Stimulated activated CD4-positive, alpha-beta T cell treated with anti-CD3 and anti-CD28 coated beads, Interleukin-1b, Interleukin-23, amount 100 ng/mL, for 1 hour (primary cell): ENCODE measurements at places on chromosomes 12 and 14.

- DNase-seq: no peak
Measured at GRCh38 chr12:128267651-128268378, 845 bp downstream of the TMEM132C start.

DNA sequence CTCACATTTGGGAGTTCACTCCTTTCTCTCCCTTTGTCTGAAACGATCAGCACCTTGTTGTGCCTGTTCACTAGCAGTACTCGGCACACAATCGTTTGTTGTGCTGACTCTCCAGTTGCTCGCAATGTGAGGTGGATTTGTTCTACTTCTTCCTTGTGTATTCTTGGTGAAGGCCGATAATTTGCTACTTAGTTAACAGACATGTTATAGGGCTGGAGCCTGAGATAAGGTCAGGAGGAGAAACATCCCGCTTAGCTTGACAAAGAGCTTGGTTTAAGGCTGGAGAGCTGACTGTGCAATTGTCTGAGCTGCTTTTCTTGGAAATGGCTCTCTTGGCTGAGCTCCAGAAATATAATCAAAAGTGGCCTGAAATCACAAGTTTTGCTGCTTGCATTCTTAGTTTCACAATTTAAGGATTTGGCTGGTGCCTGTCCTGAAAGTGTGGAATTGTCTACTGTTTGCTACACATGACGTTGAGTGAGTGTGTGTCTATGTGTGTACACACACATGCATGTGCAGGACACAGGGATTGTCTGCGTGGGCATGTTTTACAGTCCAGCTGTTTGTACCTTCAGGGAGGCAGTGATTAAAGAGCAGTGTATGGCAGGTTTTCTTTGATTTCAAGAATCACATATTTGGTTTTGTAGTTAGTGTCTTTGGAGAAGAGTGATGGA lies 77.7 kb downstream of the ARF6 start:
- DNase-seq: no peak

DNA sequence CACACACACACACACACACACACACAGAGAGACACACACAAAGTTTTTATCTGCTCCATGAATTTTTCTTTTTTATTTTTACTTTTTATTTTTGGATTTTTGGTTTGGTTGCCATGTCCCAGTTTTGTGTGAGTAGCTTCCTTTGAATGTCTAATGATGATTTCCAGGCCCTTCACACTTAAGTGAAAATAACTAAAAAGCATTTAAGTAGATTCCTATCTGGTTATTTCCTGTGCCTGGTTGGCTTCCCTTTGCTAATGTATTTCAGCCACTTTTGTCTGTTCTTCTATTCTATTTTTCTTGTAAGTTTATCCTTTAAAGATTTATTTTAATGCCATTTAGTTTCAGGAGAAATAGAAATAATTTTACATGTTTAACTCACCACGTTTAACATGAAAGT lies 755.4 kb downstream of the SLC6A15 start:
- DNase-seq: no peak

- DNase-seq: no peak
Measured at GRCh38 chr12:127595506-127595905, 671.5 kb upstream of the TMEM132C start.

DNA sequence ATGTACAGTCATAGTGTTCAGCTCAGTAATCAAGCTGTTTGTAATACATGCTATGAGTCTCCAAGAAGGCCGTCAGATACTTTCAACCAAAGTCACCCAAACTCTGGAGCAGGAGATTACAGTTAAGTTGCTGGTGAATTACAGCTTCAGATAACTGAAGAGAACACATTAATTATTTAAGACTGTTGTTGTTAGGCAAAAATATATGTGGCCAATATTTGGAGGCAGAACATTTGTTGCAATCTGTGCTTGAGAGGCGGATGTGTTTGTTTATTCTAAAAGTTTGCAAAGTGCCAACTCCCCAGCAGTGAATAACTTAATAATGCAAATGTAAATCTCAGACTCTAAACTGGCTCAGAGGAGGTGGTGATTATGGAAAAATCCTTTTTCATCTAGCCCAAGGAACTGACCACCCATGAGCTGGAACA lies 300.7 kb upstream of the TBX3 start:
- DNase-seq: no peak

GRCh38 chr12:110688446-110689280 lies at the start of gene HVCN1:
HVCN1 (minus strand) TSS chr12:110689115; CDS start chr12:110683245, 5,870 bp downstream.
- DNase-seq: no peak

GRCh38 chr12:13167226-13167625 lies 29.3 kb upstream of the EMP1 start:
- DNase-seq: no peak

DNA sequence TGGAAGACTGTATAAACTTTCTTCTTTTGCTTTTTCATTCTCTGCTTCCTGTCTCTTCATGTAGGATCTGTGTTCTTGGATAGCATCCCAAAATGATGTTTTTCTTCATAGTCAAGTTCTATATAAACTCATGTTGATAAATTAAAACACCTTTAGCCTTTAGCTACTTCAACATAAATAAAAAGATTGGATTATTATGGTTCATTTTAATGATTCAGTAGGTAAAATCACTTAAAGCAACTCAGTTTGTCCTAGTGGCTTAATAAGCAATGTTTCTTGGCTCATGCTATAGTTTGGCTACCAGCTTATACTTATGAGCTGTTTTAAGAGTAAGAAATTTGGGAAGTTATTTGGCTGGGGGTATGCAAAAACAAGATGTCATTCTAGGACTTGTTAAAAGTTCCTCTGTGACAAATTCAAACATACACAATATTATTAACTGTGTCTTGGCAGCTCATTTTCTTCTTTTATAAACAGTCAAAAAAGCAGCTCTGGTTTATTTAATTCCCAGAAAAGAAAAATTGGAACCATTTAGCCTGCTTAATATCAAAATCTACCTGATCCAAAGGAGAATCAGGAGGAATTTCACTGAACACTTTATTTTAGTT lies 111.4 kb downstream of the TMTC3 start:
- DNase-seq: no peak

GRCh38 chr12:114269153-114269552 lies 136.8 kb downstream of the TBX5 start:
- no peak for DNase-seq

GRCh38 chr12:56864318-56864717 lies 69.9 kb downstream of the SDR9C7 start:
- DNase-seq: no peak

- no peak for DNase-seq
Measured at GRCh38 chr14:76305268-76305826, 70.6 kb upstream of the ESRRB start.

DNA sequence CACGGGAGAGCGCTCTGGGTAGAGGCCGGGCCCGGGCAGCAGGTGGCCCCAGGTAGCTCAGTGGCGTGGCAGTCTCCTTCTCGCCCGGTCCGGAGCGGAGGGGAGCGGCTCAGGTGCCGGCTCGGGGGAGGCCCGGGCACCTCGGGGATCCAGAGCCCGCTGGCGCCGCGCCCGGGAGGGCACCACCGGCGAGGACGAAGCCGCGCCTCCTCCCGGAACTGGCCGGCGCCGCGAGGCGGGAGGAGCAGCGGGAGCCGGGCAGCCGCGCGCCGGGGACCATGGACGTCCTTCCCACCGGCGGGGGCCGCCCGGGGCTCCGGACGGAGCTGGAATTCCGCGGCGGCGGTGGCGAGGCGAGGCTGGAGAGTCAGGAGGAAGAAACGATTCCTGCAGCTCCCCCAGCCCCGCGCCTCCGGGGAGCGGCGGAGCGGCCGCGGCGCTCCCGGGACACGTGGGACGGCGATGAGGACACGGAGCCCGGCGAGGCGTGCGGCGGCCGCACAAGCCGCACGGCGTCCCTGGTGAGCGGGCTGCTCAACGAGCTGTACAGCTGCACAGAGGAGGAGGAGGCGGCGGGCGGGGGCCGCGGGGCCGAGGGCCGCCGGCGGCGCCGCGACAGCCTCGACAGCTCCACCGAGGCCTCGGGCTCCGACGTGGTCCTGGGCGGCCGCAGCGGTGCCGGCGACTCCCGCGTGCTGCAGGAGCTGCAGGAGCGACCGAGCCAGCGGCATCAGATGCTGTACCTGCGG lies 21.5 kb upstream of the GNS start:
- no peak for DNase-seq

DNA sequence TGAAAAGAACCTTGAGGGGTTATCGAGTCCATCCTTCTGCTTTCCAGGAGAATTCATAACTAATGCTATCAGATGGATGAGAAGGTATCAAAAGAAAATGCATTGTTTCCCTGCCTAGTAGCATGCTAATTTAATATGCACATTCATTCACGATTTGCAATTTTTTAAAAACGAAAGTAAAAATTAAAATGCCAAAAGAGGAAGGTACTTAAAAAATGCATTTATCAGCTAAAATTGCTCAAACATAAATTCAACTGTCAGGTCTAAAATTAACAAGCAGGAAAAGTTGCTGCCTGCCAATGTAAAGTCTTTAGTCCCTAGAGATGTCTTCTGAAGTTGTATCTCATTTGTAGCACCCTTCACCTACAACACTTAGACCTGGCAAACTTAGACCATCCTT lies 7.9 kb downstream of the ATF7 start:
- no peak for DNase-seq

GRCh38 chr12:57534250-57534649 lies 11.6 kb downstream of the MBD6 start:
- no peak for DNase-seq

DNA sequence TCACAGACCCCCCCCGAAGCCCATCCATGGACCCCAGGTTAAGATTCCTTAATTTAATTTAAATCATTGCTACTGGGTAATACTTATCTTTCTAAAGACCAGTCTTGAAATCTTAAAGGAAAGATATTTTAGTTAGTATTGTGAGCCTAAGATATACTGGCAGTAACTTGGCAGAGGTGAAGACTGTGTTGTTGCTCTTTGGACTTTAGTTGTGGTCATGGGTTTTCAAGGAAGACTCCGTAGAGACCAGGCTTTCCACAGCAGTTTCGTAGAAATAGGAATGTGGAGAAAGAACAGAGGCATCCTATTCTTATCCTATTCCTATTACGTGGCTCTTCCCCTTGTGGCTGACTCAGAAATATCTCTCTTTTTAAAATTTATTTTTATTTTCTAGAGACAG lies 99.0 kb downstream of the SCN8A start:
- DNase-seq: no peak

DNA sequence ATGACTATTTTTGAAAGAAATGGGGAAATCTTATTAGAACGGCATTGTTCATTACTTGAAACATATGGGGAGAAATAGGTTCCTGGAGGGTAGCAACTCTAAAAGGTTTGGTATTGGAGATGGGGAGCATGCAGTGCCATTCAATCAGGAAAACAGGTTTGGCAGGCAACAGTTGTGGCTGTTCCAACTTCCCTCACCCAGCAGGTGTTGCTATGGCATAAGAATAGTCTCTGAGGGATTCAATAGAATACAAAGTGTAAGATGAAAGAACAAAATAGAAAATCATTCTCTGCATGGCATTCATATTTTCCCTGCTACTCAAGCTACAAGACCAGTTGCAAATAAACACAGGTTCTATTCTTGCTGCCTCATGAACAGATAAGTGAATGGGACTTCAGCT lies 393.3 kb upstream of the RPL10L start:
- DNase-seq: no peak

GRCh38 chr12:101018540-101018939 lies 191.5 kb downstream of the SLC5A8 start:
- DNase-seq: no peak

GRCh38 chr12:101299346-101299745 lies 19.4 kb downstream of the UTP20 start:
- DNase-seq: no peak

DNA sequence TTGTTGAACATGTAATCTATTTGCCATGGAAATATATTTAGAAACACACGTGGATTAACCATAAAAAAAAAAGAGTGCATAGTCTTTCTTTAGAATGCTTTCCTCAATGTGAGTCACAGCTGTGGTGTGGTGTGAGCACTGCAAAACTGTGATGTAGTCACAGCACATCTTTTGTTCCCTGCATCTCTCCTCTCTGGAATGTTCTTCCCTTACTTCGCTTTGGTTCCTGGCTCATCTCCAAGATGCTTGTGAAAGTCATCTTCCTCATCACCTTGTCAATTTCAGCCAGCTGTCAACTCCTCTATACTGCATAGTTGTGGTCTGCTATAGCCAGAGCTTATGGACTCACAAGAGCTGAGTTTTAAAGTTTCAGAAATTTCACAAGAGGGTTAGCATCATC lies 60.2 kb downstream of the STAB2 start:
- DNase-seq: no peak

- no peak for DNase-seq
Measured at GRCh38 chr12:113220593-113221180, 577 bp upstream of the TPCN1 start.

- no peak for DNase-seq
Measured at GRCh38 chr12:67414011-67414715, 145.0 kb downstream of the CAND1 start.

DNA sequence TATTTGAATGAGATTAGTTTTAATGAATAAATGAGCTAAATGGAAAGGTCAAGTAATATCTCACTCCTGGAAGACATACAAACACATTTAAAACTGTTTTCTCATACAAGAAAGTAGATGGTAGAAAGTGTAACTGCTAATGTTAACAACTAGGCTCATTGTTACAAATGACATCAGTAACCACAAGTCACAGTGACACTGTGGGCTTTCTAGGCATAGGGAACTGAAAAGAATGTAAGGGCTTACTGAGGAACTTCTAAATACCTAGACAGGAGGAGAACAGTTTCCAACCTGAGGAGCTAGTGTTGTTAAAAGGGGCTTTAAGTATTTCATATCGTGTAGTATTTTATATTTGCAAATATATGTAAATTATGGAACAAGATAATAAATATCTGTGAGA lies 17.5 kb upstream of the ERGIC2 start:
- no peak for DNase-seq

DNA sequence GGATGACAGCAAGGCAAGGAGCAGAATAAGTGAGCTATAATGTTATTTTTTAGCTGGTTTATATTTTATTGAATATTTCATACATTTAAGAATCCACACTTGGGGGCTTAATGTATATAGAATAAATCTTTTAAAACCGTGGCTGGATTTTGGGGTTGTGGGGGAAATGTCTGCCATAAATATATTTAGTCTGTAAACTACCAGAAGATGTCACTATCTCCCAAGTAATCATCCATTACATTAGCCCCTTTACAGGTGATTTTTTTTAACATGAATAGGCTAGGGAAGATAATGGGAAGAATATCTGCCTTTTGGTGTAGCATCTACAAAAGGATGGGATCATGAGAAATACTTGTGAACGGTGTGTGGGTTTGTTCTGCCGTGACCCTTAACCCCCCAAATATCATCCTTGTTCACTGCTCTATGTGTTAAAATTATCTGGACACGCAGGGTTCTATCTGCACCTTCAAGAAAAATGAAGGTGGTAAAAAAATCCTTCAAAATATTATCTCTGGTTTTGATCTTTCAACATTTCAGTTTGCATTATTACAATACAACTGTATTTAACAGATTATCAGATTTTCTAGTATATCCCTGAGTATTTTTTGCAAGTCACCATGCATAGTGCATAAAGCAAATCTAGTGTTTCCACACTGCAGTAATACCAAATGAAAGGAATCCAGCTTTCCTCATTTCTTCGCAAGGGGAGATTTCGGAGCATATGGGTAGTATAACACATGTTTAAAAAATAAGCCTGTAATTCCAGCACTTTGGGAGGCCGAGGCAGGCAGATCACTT lies 8.0 kb upstream of the SLC17A8 start:
- no peak for DNase-seq

GRCh38 chr12:103924761-103925641 lies 5.2 kb upstream of the HSP90B1 start:
- no peak for DNase-seq
